ENCODE measurements at places on chromosomes 7 and 10.

DNA sequence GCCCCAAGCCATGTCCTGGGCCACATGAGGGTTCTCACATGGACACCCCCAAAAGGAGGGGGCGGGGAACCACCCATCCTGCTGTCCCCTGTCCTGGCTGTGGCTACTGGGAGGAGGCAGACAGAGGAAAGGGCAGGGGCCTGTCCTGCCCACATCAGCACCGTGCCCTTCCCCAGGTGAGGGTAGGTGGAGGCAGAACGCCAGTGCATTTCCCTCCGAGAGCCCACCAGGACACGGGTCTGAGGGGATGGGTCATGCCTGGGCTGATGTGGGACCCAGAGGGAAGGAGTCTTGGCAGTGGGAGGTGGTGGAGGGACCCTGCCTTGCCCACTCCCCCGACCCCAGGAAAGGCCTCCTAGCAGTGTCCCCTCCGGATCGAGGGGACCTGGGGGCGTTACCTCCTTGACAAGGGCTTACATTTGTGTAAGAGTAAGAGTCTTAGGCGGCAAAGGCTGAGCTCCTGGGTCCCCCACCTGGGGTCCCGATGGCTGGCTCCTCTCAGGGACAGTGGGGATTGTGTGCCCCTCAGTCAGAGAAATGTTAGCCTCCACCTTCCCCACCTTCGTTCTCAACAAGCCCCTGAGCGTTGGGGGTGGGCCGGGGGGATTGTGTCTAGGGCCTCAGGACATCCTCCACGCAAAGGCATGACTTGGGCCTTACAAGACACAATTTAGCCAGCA lies 6.1 kb downstream of the CRYGN start:
- DNase-seq: no peak

GRCh38 chr7:15446280-15446679 lies 115.5 kb downstream of the AGMO start:
- peak; percentile 6 for DNase-seq

- DNase-seq: no peak
These were observed 4.7 kb upstream of the NRCAM start for GRCh38 chr7:108460964-108461363.

DNA sequence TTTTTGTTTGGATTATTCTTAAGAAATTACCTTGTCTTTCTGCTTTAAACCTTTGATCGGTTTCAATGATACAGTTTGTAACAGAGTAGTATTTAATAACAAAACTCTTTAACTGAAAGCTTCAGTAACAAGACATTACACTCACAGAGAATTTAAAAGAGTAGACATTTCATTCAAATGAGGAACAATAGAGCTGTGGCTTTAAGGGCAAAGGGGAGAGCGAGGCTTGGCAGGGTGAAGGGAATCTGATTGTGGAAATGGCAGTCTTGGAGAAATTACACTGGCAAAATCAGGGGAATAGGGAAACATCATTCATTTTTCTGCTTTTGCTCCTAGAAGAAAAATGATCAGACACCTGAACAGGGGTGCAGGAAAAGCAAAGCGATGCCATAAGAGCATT lies 5.1 kb upstream of the HIPK2 start:
- DNase-seq: no peak

- DNase-seq: peak; percentile 100
These were observed 10.3 kb upstream of the STK17A start for GRCh38 chr7:43572516-43573049.

GRCh38 chr10:51082857-51083256 lies 8.6 kb downstream of the PRKG1 start:
- no peak for DNase-seq

DNA sequence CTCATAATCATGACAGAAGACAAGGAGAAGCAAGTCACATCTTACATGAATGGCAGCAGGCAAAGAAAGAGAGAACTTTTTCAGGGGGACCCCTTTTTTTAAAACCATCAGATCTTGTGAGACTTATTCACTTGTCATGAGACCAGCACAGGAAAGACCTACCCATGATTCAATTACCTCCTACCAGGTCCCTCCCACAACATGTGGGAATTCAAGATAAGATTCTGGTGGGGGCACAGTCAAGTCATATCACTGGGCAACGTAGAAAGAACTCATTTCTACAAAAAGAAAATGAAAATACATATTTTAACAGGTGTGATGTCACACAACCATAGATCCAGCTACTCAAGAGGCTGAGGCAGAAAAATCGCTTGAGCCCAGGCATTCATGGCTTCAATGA lies 304.1 kb downstream of the IPMK start:
- DNase-seq: no peak

DNA sequence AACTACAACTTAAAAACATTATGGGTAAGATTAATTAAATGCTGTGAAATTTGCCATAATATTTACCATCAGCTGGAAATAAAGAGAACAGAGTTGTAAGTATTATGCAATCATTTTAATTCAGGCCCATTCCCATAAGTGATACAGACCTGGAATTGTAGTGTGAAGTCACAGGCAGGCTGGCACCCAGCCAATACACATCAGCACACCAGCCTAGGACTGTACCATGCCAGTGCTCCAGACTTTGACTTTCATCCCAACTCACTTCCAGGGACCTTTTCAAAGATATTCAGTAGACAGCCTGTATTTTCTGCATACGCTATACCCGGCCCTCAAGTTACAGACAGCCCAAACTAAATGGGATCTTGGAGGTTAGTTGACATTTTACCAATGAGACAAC lies 143.3 kb downstream of the TES start:
- DNase-seq: peak; percentile 27

- DNase-seq: peak; percentile 32
These were observed at the start of gene MLXIPL for GRCh38 chr7:73623798-73624668. MLXIPL (minus strand) TSS chr7:73624522; CDS start chr7:73624492, 30 bp downstream.

DNA sequence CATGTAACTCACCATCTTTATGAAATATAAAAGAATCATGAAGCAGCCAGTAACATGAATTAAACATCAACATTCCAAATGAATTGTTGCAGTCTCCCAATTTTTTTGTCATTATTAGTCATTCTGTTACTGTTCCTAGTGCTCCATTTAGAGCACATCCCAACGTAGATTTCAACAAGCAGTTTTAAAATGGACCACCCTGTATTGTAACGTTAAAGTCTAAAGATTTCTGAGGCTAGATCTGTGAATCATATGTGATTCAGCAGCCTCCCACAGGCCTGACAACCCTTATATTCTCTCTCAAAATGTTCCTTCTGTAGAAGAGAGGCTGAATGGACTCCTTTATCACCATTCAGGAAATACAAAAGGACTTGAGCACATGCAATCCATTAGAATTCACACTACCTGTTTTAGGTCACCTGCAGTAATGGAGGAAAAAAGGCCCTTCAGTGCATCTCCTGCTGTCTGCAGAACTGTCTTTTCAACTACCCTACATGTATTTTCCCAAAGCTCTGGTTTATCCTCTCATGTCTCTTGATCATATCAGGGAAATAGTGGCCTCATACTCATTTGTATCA lies 81.4 kb downstream of the CACNA2D1 start:
- peak; percentile 85 for DNase-seq

DNA sequence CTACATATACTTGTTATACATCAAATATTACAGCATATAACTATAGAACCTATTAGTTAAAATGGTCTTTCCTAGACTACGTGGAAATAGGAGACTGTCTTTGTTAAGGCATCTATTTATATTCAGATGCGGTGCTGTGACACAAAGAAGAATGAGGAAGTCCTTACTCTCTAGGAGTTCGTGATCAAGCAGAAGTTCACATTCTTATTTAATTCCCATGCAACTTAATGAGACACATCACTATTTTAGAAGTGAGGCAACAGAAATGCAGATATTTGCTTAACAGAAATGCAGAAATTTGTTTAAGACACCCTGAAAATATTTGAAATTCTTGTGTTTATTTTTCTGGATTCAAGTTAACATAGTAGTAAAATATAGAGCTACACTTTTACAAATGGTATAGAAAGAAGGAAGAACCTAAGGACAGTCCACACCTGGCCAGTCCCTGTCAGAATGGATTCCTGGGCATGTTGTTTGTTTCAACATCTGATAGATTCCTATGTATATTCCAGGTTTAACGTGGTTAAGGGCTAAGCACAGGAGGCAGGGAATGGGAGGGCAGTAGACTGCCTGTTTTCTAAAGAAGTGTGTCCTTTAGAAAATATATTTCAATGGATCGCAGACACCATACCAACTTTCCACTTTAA lies 70.6 kb upstream of the NXPH1 start:
- DNase-seq: no peak

GRCh38 chr10:132885451-132886210 lies 56.7 kb downstream of the CFAP46 start:
- no peak for DNase-seq

DNA sequence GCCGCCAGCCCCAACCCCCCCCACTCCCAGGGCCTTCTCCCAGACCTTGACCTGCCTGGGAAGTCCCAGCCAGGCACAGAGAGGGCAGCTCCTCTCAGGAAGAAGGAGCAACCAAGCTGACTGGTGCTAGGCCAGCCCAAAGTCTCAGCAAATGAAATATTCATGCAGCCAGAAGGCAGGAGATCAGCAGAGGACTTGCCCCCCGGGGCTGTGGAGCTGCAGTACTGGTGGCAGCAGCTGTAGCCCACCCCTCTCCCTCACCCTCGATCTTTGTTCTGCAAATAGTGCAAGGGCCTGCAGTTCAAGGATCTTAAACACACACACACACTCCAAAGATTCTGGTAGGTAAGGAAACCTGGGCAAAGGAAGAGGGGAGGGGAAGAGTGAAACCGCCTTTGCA lies 3.5 kb upstream of the SRRM3 start:
- no peak for DNase-seq

GRCh38 chr10:38025283-38025682 lies 14.8 kb downstream of the ZNF33A start:
- no peak for DNase-seq

DNA sequence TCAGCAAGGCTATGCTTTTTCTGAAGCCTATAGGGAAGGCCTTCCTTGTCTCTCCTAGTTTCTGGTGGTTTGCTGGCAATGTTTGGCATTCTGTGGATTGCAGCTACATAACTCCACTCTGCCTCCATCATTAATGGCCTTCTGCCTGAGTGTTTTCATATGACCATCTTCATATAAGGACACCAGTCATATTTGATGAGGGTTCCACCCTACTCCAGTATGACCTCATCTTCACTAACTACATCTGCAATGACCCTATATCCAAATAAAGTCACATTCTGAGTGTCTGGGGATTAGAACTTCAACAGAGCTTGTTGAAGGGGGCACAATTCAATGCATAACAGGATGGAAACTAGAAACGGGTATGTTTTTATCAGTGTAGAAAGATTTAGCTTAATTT lies 22.1 kb downstream of the CAV1 start:
- peak; percentile 49 for DNase-seq

- DNase-seq: no peak
These were observed 691.0 kb upstream of the MBL2 start for GRCh38 chr10:53463539-53463938.

DNA sequence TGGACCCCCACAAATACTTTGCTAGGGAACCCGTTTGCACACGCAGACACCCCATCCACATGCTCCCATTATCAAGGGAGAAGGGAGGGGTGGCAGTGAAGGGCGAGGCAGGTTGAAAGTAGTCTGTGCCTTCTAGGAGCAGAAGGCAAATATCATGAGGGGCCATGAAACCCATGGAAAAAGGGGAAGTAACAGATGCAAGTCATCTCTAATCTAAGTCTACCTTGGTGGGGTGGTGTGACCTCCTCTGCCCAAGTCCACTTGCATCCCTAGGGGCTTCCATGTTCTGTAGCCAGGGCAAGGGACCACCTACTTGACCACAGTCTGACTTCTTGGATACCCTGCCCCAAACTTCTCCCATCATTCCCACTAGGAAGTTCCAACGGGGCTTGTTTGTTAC lies 5.5 kb downstream of the GIMAP6 start:
- no peak for DNase-seq

DNA sequence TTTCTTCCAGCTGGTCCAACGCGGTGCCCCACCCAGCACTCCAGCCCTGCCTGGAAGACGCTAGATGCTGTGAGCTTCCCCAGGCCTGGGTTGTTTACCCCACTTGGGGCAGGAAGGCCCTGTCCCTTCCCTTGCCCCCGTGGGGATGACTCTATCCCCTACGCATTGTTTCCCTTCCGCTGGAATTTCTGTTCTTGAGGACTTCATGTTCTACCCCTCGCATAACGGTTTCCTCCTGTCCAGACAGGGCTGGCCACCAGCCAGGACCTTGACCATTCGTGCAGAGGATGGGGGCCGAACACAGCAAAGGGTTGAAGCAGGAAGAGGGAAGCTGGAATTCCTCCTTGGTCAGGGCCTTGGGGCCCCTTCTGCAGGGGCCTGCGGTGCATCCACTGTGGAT lies 14.7 kb upstream of the SERPINE1 start:
- no peak for DNase-seq

DNA sequence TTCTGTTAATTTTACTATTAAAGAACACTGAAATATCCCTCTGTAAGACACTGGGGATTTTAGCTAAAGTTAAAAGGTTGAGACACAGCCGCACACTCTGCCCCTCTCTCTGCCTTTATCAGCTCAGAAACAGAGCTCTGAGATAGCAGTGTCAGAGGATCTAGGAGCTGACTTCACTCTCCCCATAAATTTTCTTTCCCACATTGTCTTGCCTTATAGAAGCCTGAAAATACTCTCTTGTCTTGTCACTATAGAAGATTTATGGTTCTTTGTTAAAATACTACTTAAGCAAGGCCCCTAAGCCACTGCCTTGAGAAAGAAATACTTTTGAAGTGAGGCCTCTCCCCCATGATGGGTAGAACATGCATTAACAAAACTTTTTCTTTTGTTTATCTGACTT lies 105.7 kb upstream of the C10orf90 start:
- no peak for DNase-seq

- DNase-seq: no peak
These were observed 93.8 kb downstream of the PTPRE start for GRCh38 chr10:128000471-128001362.

DNA sequence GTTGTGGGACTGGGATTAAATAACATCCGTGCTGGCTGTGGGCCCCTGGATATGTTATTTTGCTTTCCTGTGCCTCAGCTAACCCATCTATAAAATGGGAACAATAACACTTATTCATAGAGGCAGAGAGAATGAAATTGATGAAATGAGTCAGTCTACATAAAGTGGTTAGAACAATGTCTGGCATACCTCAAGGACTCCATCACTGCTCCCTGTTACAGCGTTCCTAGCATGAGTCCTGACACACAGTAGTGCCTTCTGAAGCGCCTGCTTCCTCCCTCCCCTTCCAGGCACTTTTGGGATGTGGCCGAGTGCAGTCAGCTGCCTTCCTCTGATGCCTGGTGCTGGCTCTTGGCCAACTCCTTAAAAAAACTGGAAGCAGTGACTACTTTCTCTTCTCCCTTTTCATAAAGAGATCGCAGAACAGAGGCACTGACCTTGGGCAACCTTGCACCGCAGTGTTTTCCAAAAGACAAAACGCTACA lies 108.4 kb upstream of the ZMIZ1 start:
- peak; percentile 91 for DNase-seq

DNA sequence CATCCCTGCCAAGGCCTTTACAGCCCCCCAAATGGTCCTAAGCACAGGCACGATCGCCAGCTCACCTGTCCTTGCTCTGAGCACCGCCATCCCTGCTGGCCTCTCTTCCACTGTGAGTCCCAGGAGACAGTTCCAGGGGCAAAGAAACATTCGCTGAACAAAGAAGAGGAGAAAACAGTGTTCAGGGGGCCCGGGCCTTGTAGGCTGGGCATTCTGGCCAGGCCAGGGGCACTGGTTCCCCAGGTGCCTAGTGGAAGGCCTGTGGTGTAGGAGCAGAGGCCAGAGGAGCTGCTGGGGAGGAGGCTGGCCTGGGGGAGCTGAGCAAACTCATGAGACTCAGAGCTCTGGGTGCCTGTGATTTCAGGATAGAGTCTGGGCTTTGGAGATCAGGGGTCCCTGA lies 22.6 kb downstream of the AQP1 start:
- DNase-seq: no peak
